ENCODE measurements at places on chromosomes 13 and 19.

DNA sequence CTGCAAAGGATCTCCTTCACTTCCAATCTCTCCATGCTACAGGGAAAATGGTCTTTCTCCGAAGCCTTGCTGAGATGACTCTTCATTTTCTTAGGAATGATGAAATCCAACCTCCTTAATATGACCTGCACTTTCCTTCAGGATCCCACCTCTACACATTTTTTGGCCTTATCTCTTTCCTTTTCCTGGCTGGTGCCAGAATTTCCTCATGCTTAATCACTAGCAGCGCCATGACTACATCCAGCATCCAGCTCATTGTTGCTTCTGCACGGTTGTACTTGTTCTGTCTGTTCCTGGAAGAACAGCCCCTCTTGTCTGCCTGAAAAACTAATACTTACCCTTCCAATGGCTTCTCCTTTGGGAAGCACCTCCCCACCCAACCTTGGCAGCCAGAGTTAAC is 68.4 kb downstream of the TEX26 start:
- DNase-seq: no peak

- DNase-seq: no peak
Measured at GRCh38 chr19:41801792-41802211, 5.4 kb downstream of the CEACAM3 start.

GRCh38 chr19:35559281-35559659 is 4.2 kb downstream of the ATP4A start:
- DNase-seq: no peak

DNA sequence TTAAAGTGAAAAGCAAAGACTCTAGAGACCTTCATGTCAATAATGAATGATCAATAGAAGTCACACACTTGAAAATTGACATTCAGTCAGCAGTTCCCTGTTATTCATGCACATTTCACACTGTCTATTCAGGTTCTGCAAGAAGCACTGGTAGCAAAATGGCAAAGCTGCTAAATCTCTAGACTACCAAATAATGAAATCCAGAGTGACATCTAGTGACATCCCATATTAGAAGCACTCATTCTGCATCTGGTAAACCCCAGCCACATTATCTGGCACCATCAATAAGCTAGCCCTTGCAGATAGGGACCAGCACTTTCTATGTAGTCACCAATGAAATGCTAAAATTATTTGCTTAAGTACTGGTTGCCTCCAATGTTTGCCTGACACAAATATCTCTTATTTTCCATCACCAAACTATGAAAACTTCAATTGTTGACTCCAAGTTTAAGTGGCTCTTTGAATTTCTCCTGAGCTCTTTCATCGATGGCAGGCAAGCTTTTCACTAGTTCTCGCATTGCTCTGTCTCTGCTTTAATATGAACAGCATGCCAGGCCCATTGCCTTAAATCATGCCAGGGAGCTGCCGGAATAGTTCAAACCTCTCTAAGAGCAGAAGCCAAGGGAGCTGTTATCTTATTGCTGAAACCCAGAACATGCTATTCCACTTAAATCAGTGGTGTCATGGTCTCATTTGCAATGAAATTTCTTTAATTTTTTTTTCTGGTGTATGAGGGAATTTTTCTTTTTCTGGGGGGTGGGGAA is 409.9 kb downstream of the MZT1 start:
- no peak for DNase-seq

DNA sequence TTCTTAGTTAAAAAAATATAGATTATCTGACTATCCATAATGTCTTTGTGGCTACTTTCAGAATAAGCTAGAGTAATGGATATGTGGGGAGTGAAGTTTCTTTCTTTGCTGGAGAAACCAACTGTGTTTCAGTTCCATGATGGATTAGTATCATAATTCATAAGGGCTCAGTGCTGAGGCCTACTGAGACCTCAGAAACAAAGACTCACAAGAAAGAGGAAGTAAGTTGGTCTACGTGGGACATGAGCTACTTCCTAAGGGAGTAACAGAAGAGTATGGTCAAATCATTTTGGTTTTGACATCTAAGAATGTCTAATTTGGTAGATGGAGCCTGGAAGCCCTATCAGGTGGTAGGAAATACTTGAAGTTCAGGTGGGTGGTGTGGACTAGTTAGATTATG is 99.0 kb upstream of the HTR2A start:
- DNase-seq: no peak

DNA sequence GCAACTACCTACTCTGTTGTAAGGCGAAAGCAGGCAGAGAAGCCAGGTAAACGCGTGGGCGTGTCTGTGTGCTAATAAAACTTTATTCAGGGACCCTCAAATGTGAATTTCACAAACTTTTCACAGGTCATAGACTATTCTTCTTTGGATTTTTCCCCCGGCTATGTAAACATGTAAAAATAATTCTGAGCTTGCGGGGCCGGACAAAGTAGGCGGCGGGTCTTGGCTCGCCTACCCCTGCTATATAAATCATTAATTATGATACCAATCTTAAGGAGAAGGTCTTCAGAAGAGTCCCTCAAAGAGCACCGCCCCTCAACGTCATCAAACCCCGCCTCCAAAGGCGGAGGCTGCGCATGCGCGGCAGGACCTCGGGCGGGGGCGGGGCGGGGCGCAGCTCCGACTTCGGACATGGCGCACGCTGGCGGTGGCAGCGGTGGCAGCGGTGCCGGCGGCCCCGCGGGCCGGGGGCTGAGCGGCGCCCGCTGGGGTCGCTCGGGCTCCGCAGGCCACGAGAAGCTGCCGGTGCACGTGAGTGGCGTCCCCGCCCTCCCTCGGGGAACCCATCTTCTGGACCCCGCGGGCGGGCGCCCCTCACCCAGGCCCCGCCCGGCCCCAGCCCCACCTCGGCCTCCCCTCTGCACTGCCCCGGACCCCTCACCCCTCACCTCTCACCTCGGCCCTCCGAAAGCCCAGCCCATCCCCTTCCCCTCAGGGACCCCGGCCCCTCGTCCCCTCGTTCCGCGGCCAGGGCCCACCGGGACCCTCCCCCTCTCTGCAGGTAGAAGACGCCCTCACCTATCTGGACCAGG is at the start of gene SIN3B:
SIN3B (plus strand) TSS at position 389 of the 812 bp plus-strand sequence; CDS start at position 412, 23 bp downstream.
- DNase-seq: peak; percentile 75

- DNase-seq: no peak
Measured at GRCh38 chr13:99301913-99302636, 5.1 kb downstream of the GPR183 start.

DNA sequence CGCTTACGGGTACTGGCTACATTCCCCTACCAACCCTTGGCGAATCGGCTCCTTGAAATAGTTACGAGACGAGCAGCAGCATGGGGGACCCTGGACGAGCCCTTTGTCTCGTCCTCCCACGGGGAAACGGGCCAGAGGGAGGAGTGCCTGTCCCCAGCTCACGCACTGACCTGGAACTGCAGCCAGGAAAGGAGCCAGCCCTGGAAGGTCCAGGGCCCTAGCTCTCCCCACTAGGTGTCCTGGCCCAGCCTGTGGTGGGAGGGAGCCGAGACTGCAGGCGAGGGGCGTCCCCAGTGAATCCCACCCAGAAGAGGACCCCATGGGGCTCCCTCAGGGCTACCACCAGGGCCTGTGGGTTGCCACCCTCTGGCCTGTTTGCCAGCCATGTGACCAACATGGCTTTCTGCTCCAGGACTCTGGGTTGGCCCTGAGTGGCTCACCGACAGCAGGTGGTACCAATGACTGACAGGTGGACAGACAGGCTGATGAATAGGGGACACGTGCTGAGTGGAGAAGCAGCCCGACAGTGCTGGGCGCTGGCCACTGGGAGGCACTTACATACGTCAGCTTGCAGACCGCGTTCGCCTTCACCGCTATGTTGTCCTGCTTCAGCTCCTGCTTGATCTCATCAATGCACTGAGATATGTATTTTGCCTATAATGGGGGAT is 13.2 kb downstream of the AP3D1 start:
- no peak for DNase-seq

GRCh38 chr13:107450931-107451330 is 764.4 kb downstream of the LIG4 start:
- DNase-seq: no peak

GRCh38 chr19:36604656-36605100 is 435 bp upstream of the ZNF382 start:
- peak; percentile 57 for DNase-seq

GRCh38 chr19:2171349-2172145 is 7.8 kb downstream of the DOT1L start:
- DNase-seq: no peak

DNA sequence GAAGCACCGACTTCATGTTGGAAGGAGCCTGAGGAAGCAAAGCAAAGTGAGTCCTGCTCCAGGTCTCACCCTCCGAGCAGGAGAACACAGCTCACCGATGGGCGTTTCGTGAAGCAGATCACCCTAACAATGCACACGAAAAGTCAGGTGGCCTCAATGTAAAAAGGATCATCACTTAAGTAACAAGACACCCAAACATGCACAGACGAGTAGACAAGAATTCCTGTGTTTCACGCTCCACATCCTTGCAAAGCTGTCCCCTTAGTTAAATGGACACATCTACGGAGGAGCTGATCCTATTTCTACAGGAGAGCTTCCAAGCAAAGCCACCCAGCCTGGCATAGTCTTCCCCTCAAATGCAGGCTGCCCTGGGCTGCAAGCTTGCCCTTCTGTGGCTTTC is 66.2 kb downstream of the SLC15A1 start:
- DNase-seq: no peak

DNA sequence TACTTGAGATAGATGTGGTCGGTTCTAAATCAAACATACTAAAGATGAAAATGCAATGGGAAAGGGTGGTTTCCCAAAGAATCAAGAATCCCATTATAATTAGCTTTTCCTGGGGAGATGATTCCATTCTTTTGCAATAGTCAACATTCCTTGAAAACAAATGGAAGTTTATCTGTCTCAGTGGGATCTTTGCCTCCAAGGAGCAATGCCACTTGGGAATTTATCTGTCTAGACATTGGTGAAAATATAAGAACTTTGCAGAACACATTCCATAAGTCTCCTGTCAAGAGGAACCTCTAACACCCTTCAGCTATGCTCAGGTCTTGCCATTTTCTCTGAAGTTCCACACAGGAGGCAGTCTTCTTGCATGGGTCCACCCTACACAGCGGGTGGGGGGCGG is 152.5 kb downstream of the KCTD12 start:
- no peak for DNase-seq

DNA sequence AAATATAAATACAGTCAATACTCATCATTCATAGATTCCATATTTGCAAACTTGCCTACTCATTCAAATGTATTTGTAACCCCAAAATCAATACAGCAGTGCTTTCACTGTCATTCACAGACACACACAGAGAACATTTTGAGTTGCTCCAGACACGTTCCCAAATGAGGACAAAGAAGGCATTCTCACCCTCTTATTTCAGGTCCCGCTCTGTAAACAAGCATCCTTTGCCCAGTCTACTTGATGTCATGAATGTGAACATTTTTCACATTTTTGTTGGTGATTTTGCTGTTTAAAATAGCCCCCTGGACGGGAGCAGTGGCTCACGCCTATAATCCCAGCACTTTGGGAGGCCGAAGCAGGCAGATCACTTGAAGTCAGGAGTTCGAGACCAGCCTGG is 15.5 kb downstream of the C19orf47 start:
- no peak for DNase-seq

- DNase-seq: peak; percentile 98
Measured at GRCh38 chr19:13162724-13163608, 12.8 kb downstream of the IER2 start.

DNA sequence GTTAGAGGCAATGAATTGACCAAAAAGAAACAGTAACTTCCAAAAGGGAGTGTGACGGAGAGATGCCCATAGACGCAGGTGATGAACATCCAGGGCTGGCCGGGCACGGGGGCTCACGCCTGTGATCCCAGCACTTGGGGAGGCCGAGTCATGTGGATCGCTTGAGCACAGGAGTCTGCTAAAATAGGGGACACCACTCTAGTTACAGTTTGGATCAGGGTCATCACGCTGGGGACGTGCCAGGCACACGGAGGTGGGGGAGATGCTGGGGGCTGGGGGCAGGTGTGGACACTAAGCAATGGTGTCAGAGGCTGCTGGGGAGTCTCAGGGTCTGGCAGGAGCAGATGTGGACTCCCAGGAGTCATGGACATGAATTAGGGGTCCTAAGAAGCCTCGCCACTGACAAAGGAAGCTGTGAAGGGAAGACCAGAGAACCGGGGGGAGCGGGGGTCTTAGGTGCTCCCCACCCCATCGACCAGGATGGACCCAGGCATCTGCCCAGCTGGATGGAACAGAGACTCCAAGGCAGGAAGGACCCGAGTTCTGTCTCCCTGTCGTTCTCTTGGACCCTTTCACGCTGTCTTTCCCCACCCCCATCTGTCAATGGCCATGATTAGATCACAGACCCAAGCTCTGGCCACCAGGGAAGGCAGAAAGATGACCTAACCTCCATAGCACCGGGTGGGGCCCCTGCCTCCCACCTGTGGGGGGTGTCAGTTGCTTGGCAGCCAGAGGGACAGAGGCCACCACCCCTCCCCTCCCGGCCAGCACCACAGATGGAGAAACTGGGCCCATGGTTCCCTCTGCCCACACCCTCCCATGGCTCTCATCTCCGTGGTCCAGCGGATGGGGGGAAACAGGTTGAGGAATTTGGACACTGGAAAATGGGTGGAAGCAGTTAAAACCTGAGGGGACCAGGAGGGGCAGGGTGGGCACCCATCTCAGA is 19.6 kb downstream of the CCDC8 start:
- peak; percentile 23 for DNase-seq

DNA sequence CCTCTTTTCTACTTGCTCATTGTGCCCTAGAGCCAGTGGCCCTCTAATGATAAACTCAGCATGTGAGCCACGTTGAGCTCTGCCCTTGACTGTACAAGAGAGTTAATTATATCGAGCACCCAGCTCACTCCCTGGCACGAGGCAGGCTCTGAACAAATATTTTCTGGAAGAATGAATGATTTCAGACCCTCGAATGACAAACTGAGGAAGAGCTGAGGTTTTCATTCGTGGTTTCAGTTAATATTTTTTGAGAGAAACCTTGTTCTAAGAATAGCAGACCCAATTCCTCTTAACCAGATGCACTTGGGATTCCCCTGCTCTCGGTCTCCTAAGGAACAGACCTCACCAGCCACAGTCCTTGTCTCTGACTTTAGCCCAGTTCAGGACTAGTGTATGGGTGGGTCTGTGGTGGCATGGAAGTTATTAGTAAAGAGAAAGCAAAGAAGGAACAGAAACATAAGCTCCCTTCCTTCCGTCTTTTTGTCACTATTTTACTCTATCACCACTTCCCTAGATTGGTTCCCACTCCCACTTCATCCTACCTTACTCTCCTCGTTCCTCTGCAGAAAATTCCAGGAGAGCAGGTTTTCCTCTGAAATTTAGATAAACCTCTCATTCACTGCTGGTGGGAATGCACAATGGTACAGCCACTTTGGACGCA is 22.1 kb upstream of the WDFY2 start:
- no peak for DNase-seq

- no peak for DNase-seq
Measured at GRCh38 chr13:91355099-91355825, 7.8 kb downstream of the MIR17HG start.

DNA sequence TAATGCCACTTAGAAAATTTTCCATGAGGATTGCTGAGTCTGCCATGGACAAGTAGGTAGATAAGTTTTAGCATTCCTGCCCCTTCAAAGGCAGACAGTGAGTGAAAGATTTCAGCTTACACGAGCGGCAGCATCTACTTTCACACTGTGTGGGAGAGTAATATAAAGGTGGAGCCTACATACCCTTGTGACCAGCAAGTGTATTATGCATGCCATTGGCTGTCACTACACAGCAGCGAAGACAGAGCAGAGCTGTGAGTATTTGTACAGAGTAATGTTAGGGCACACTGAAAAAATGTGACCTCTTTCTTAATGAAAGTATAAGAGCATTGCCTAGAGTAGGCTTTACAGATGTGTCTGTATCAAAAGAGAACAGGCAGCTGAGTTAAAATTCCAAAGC is 14.0 kb downstream of the SLITRK6 start:
- DNase-seq: no peak
